Renal cortex interstitium (tissue), 15 donors: ENCODE measurements at places on chromosomes 3 and 15. TPM values are rescaled to one million over a fixed set of nuclear protein-coding genes. Genes with fewer than 3 reads are reported as not detected.

DNA sequence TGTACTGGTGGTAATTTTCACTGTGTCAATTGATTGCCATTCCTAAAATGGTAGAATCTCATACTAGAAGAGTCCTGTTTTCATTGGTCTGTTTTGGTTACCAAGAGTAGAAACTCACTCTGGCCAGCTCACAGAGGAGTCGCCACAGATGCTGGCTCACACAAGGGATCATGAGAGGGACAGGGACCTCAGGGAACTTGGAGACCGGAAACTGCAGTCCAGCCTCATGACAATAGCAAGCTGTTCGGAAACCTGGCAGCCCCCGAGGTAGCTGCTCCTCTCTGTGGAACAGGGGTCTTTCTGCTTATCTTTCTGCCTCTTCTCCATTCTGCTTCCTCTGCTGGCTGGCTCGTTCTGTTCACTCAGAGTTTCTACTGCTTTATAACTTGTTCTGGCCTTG, 192.9 kb downstream of the PLCL2 start:
- peak; percentile 18 for DNase-seq

- no peak for DNase-seq
Observed at GRCh38 chr3:160134964-160135363, 90.3 kb upstream of the C3orf80 start.

DNA sequence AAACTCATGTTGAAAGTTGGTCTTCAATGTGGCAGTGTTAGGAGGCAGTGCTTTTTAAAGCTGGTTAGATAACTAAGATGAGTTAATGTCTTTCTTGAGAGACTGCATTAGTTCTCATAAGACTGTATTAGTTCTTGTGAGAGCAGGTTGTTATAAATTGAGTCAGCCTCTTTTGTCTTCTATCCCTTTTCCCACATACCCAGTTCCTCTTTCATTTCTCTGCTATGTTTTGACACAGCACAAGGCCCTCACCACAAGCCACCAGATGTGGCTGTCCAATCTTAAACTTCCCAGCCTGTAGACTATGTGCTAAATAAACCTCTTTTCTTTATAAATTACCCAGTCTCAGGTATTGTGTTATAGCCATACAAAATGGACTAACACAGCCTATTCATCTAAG, 94.6 kb upstream of the SNTN start:
- no peak for DNase-seq

GRCh38 chr3:117074826-117075225, 365.2 kb downstream of the TUSC7 start:
- no peak for DNase-seq

DNA sequence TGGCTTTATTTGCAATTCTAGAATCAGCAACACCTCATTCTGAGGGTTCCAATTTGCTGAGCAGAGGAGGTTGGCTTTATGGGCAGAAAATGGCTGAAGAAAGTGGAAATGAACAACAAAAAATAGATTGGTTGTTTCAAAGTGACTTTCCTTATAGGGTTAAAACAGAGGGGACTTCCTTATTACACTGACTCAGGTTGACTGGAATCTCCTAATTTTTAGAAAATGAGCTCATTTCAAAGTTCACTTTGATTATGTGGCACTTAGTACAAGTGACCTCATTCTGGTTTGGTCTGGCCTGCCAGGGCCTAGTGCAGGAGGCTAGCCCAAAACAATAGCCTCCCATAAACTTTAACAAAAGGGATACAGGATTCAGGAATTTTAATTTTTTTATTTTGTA, 41.4 kb downstream of the NFKBIZ start:
- DNase-seq, result no peak

DNA sequence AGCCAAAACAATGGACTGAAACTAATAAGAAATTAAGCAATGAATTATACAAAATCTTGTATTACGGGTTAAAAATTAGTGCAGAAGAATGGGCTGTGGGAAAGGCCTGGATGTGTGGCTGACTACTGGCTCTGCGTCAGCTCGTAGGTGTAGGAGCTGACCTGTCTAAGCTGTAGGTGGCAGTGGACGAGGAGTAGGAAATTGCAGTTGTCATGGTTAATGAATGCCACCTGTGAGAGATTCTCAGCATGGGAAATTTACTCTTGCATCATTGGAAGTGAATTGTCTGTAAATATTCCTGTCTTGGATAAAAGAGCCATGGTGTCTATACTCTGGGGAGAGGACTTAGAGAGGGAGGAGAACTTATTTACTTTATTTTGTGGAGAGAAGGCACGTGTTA, 23.4 kb downstream of the CHRNA7 start:
- DNase-seq, result no peak

DNA sequence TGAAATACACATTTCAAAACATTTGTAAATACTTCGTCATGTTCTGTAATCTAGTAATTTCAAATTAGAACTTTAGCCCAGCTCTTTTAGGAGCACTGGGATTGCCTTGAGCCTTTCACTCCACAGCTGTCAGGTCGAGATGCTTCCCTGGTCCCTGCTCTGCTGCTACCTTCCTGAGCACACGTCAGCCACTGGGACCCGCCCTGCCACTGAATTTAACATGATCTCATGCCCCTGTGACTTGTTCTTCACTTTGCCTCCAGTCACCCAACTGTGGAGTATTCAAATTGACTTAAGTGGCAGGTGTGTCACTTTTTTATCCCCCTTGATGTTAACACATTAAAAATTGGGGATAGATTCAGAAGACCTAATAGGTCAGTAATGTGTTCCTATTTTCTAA, 3.3 kb downstream of the ARRDC4 start:
- DNase-seq, result no peak

DNA sequence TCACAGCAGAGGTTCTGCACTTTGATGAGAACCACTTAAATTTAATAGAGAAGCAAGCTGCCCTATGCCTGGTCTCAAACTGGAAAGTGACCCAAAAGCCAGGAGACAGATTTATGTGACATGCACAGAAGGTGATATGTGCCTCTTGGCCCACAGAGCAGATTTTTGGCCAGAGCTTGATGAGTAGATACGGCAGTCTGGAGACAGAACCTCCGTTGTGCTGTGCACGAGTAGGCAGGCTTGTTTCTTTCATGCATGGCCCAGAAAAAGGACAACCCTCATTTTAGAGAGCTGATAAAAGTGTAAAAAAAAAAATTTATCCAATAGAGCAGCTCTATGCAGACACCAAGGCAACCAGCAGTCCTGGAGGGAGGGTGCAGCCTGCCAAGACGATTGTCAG, 423.1 kb downstream of the CNTN6 start:
- DNase-seq, result peak; percentile 8

GRCh38 chr15:52095597-52096262, 16.8 kb downstream of the BCL2L10 start:
- no peak for DNase-seq

DNA sequence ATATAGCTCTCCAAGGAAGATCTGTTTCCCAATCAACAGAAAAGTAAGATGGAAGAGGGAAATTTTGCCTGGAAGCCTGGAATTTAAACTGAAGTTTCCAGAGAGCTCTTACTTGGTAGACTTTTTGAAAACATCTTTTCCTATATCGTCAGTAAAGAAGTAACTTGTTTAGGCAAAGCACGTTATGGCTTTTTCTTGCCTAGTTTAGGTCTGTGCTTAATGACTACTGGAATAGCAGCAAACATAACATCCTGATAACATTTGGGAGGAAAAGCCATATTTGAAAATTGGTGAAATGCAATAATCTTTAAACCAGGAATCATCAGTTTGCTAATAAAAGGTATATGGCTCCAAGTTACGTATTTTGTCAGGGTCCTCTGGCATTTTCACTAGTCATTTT, 160.4 kb upstream of the CGNL1 start:
- DNase-seq, result no peak

- no peak for DNase-seq
Observed at GRCh38 chr15:43531018-43531670, 13.7 kb downstream of the MAP1A start.

DNA sequence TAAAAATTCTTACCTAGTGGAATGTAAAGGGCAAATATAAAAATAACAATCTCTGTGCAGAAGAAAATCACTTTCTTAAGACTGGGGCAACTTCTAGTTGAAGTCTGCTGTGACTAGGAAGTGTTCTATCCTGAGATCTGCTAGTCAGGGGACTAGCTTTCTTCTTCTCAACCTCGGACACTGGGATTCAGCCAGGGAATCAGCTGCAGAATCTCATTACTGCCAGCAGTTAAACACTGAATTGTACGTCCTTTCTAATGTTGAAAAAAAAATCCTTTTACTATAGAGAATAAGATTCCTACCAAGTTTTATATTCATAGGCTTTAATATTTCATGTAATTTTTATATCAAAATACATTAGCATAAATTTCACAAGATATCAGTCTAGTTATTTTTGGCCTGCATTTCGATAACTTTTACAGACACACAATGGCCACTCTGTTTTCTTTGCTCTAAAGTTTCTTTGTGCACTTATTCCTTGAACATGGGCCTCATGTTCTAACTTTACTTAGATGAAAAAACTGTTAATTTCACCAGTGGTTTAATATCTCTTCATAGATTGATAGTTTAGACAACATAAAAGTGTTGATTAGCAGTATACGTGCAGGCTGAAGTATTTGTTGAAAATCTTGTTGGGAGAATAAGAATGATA, 2.6 kb upstream of the NEO1 start:
- no peak for DNase-seq

GRCh38 chr3:128322030-128323022, 144.4 kb downstream of the DNAJB8 start:
- no peak for DNase-seq

DNA sequence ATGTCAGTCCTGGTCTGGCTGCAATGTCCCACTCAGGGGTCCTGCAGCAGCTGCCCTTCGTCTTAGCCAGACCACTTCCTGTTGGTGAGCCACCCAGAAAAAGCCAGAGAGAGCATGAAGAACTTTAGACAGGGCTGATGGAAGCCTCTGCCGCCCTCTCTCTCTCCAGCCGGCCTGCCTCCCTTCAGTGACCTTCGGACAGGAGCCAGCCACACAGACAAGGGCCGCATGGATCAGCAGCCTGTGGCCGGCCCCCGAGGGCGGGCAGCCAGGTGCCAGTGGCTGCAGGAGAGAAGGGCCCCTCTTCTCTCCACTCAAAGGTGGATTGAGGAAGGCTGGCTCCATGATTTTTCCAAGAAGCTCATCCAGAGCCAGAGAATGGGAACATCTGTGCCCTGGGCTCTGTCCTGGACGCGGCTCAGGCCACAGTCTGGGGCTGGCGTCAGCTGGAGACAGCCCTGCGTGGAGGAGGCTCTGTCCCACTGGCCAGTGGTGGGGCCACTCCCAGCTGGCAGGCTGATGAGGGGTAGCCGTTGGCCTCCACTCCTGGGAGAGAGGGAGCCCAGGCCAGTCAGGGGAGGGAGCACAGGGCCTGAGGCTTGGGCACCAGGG, 42.9 kb downstream of the ISG20 start:
- no peak for DNase-seq

GRCh38 chr3:65793495-65794200, 245.1 kb downstream of the MAGI1 start:
- no peak for DNase-seq

DNA sequence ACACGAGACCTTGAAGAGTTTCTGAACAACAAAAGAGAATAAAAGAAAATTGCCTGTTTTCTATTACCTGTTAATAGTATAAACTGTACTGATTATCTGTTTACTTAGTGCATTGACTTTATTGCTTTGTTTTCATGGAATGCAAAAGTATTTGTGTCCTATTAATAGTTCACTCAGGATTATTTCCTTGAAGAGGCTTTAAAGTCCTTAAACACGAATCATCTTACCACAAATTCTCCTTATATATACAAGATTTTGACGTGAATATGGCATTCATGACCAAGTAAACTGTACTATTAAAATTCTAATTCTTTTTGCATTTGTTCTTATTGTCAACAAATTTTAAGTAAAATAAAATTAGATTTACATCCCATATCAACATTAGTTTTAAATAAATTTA, 513.0 kb downstream of the NTRK3 start:
- no peak for DNase-seq

DNA sequence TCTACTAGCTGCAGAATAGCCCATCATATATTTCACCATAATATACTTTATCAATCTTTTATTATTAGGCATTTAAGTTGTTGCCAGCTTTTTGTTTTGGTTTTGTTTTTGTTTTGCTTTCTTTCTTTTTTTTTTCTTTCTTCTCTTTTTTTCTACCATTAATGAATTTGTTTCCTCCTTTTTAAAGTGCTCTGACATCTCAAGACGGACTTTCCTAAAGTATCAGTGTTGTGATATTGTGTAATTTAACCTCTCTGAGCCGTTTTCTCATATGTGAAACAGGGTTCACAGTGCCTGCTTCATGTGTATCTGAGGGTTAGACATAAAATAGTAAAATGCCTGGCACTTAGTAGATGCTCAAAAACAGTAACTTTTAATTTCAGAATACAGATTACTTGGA, 109.5 kb upstream of the IL12A start:
- DNase-seq, result no peak

DNA sequence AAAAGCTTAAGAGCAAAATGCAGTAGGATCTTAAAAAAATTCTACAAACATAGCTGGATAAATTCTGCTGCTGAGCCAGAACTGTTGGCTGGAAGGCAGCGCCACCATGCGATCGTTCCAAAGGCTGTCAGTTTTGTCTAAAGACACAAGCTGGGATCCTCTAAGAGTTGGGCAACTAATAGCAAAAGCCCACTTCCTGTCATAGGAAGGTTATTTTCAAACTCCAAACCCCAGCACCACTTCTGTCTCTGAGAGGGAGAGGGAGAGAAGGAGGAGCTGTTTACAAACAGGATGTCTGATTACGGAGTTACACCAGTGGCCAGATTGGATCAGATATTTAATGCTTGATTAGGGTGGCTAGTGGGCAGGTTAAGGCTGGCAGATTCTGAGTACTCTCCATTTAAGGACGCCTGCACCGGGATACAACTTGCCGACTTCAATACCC, 44.0 kb downstream of the EIF4E3 start:
- DNase-seq, result no peak

DNA sequence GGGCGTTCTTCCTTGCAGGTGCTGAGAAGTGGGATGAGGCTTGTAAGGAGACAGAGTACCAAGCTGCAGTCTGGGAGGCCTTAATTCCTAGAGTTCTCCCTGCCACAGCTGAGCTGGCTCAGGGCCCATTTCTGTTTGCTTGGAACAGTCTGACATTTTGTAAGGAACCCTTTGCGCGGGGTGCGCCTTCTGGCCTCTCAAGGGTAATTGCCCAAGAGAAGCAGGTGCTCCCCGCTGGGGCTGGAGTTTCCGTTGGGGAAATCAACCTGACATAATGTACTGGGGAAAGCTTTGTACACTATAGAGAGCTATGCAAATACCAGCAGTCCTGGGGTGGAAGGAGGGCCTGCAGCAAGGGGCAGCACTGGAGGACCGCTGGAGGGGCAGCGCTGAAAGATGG, 83.6 kb downstream of the HMG20A start:
- no peak for DNase-seq

Gene MCF2L2
- 1.2 TPM for polyA plus RNA-seq

Gene PIGB
- 25.2 TPM for polyA plus RNA-seq

Gene ABHD14A
- 30.2 TPM for polyA plus RNA-seq

Gene GABRR3
- 0.03 TPM for polyA plus RNA-seq

Gene NPAP1
- 0.86 TPM for polyA plus RNA-seq

Gene TUSC7
- polyA plus RNA-seq, result not detected

Gene APBA2
- polyA plus RNA-seq, result 13.1 TPM

Gene LRRC2
- polyA plus RNA-seq, result 2.1 TPM

Gene SFMBT1
- 9.5 TPM for polyA plus RNA-seq

Gene LRRC49
- polyA plus RNA-seq, result 14.9 TPM

Gene DIS3L
- 34.1 TPM for polyA plus RNA-seq

Gene LDHAL6B
- 0.17 TPM for polyA plus RNA-seq

Gene FBXW12
- 0.50 TPM for polyA plus RNA-seq

Gene STIMATE
- polyA plus RNA-seq, result 14.6 TPM
